Stimulated activated CD4-positive, alpha-beta T cell treated with anti-CD3 and anti-CD28 coated beads, Interleukin-4, amount 100 ng/mL, for 48 hours (primary cell): ENCODE measurements at places on chromosomes 16 and 17.

DNA sequence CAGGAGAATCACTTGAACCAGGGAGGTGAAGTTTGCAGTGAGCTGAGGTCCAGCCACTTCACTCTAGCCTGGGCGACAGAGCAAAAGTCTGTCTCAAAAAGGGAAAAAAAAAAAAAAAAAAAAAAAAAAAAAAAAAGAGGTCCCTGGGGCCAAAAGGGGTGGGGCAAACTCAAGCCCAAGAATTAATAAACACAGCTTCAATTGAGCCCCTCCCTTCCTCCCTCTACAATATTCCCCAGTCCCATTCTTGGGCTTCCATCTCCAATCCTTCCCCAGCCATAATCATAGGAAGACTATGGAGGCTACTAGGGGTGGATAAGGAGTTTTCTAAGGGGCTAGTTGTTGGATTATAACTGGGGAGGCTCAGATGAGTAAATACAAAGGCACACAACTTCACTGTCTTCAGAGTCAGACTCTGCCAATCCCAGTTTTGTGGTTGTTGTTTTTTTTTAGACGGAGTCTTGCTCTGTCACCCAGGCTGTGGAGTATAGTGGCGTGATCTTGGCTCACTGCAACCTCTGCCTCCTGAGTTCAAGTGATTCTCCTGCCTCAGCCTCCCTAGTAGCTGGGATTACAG lies 9.5 kb downstream of the CAVIN1 start:
- DNase-seq = no peak

GRCh38 chr16:529012-529575 lies 1.6 kb downstream of the CAPN15 start:
- no peak for DNase-seq

DNA sequence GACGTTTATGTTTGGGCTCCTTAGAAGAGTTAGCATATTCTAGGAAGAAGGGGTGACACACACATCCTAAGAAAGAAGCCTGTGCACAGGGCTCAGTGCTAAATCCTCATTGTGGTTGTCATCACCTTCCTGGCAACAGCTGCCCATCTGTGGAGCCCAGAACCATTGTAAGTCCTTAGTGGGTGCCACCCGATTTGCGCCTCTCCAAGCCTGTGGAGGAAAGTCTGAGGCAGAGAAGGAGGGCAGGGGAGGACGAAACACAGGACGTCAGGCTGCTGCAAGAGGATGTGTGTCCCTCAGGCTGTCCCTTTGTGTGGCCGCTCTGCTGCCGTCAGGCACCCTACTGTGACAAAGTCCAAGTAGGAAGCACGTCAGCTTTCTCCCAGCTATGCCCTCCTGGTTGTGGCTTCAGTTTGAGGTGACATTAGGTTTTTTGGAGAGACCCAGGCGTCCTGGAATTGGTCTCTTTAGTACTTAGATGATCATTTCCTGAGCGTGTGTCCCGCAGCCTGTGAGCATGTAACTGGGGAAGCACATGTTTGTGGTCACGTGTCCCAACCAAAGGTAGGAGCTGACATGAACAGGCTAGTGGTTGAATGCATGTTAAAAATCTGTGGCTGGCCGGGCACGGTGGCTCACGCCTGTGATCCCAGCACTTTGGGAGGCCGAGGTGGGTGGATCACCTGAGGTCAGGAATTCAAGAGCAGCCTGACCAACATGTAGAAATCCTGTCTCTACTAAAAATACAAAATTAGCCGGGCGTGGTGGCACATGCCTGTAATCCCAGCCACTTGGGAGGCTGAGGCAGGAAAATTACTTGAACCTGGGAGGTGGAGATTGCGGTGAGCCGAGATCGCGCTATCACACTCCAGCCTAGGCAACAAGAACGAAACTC lies 10.7 kb downstream of the CLUAP1 start:
- DNase-seq = no peak

DNA sequence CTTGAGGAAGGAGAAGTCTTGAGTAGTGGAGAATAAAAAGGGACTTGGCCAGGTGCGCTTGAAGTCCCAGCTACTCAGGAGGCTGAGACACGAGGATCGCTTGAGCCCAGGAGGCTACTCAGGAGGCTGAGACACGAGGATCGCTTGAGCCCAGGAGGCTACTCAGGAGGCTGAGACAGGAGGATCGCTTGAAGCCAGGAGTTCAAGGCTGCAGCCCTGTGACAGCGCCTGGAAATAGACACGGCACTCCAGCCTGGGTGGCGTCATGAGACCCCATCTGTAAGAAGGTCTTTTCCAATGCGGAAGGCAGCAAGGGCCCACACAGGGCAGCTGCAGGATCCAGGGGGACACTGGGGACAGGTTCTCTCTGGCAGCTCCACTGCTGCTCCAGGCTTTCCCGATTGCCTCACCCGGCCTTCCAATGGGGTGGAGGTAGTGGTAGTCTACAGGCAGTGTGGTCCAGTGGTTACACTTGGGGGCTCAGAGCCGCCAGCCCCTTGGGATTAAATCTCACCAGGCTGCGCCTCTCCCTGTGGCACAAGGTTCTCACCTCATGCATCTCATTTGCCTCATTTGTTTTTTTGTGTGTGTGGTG lies 143.4 kb downstream of the SEC14L1 start:
- no peak for DNase-seq

DNA sequence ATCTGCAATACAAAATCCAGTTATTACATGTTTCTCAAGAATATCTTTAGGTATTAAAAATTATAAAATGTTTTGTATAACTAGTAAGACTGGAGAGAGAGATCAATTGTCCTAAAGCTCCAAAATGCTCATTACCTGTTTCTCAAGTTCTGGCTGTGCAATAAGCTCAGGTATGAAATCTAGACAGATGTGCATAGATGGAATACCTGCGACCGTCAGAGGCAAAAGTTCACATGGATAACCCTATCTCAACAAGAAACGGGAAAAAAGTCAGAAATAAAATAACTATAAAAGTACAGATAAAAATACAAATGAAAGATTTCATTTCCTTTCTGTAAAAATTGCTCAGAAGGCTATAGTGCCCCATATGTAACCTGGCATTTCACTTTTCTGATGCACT lies 5.8 kb upstream of the BRIP1 start:
- no peak for DNase-seq
